ENCODE measurements at places on chromosomes 11 and 22. TPM values are rescaled to one million over a fixed set of nuclear protein-coding genes. Genes with fewer than 3 reads are reported as not detected.

DNA sequence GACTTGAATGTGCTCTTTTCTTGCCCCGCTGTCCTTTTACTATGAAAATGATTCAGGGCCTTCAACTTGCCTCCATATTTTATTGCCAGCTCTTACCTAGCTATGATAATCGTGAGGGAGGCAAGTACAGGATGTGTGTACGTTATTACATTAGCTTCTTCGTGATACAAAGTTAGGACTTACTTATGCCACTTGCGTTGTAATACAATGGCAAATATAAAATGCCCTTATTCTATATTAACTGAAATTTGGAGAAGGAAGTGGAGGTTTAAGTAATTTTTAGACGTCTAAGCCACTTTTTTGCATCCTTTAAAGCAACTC, 10.8 kb upstream of the CCT8L2 start:
- H3K27ac ChIP-seq: no peak overlapping the region
- DNase-seq: no peak
- no peak overlapping the region for H3K4me3 ChIP-seq
- peaks cover 29% of the 10 kb centered on the region for H3K27me3 ChIP-seq

DNA sequence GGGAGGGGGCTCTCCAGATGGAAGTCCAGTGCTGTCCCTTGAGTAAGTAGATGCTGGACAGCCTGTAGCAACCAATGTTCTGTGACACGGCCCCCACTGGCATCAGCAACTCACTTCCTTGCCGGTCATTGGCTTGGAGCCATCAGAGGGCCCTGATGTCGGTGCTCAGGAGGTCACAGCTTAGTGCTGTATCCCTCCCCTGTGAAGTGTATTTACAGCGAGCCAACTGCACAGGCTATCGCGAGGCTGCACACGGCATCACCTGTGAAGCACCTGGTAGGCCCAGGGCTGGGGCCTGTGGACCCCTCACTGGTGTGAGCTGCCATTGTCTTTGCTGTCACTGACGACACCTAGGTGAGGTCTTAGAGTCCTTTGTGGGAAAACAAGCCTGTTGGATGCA, 13.4 kb upstream of the ACR start:
- no peaks in the 10 kb centered on the region for H3K4me1 ChIP-seq
- no peak overlapping the region for H3K27ac ChIP-seq
- no peak for DNase-seq
- no peaks in the 10 kb centered on the region for H3K36me3 ChIP-seq

- no peaks in the 10 kb centered on the region for H3K4me1 ChIP-seq
- H3K27me3 ChIP-seq: no peaks in the 10 kb centered on the region
- peaks cover 10% of the 10 kb centered on the region for H3K36me3 ChIP-seq
- no peak overlapping the region for H3K4me3 ChIP-seq
- no peak for DNase-seq
- no peak overlapping the region for H3K27ac ChIP-seq
Measured at GRCh38 chr11:73942010-73942409, 8.8 kb upstream of the DNAJB13 start.

- H3K4me1 ChIP-seq: peaks cover 22% of the 10 kb centered on the region
- DNase-seq: no peak
- H3K36me3 ChIP-seq: peaks cover 4% of the 10 kb centered on the region
- no peaks in the 10 kb centered on the region for H3K27me3 ChIP-seq
Measured at GRCh38 chr22:20392983-20393704, 807 bp upstream of the ZNF74 start.

GRCh38 chr11:109680127-109680526, 258.1 kb downstream of the C11orf87 start:
- DNase-seq: no peak
- H3K36me3 ChIP-seq: no peaks in the 10 kb centered on the region

- H3K4me1 ChIP-seq: peaks cover under 1% of the 10 kb centered on the region
- no peak overlapping the region for H3K27ac ChIP-seq
- H3K27me3 ChIP-seq: no peaks in the 10 kb centered on the region
- H3K4me3 ChIP-seq: no peak overlapping the region
- DNase-seq: no peak
Measured at GRCh38 chr22:39055658-39056057, 15.0 kb downstream of the APOBEC3F start.

The HMOX1 gene
- 0.88 TPM for total RNA-seq

DNA sequence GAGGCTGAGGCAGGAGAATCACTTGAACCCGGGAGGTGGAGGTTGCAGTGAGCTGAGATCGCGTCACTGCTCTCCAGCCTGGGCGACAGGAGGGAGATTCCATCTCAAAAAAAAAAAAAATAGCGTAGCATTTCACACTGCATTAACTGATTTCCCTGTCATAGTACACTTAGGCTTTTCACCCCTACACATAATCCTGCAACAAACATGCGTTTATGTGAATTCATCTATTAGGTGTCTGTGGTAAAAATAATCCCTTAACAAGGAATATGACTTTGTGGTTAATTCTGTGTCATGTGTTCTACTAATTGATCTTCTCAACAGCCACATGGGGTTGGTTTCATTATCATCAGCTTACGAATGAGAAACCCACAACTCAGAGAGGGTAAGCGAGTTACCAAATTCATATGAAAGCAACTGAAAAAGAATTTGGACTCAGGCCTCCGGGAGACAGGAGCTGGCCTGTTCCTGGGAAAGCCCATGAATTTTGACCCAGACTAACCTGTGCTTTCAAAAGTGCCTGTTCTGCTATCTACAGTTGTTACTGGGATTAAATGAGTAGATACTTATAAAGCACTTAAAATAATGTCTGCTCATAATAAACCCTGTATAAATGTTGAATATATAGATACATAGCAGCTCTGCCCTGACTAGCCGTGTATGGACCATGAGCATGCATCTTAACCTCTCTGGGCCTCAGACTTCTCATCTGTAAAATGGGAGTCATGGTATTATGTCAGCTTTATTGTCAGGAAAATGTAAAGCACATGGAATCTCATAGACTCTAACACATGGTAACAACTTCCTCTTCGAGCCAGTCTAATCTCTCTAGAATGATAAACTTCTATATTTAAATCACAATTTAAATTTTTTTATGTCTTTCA, 36.6 kb downstream of the KCNJ1 start:
- H3K4me3 ChIP-seq: peak overlapping the region; percentile 66
- DNase-seq: no peak
- peak overlapping the region; percentile 95 for H3K27ac ChIP-seq
- peaks cover 2% of the 10 kb centered on the region for H3K36me3 ChIP-seq

The TMEM191C gene
- 0.99 TPM for total RNA-seq

DNA sequence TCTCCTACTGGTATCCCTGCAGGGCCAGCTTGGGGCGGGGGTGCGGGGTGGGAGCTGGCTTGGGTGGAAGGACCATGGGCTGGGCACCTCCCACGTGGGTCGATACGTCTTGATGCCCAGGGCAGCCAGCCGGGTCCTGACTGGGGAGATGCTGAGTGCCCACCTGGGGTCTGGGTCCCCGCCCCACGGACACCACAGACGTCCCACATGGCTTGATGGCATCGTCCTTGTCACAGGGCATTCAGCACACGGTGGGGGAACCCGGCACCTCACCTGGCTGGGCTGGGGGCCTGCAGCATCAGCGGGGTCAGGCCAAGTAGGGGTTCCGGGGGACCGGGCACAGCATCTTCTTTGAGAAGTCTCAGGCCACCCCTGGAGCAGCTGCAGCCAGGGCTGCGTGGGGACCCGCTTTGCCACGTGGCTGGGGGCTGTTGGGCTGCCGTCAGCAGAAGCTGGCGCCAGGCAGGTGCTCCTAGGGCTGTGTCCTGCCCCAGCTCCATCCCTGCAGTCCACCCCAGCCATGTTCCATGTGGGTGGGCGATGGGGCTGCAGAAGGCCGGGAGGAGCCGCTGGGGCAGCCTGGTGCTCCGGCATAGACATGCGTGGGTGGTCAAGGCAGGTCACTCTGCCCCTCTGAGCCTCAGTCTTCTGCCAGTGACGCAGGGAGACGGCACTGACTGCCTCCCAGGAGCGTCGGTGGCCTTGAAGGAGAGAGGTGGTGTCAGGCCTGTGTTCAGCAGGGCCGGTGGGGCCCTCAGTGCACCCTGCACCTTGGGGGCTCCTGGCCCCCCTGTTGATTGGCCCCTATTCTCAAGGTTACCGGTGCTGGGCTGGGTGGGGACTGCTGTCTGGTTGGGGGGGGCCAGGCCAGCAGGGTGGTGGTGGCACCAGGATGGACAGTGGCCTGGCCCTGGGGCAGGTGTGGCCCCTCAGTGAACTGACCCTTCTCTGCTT, 8.4 kb downstream of the SELENOO start:
- peak overlapping the region; percentile 71 for H3K27ac ChIP-seq
- no peak overlapping the region for H3K4me3 ChIP-seq
- no peak for DNase-seq
- no peaks in the 10 kb centered on the region for H3K27me3 ChIP-seq

DNA sequence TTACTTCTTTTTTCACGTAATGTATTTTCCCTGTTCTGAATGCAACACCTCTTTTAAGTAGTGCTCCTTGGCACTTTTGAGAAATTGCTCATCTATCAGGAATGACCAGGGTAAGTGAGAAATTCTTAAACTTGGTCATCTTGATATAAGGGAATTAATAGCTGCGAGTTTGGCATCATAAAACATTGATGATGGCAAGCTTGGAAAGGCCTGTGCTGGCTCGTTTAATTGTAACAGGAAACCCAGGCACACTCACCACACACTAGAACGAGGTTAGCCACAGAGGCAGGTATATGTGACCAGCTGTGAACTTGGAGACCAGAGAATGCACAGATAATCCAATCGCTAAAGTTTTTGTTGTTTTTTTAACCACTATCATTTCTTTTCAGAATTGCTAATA, 24.3 kb downstream of the FAM118A start:
- peaks cover 40% of the 10 kb centered on the region for H3K36me3 ChIP-seq
- no peak overlapping the region for H3K4me3 ChIP-seq
- peaks cover 17% of the 10 kb centered on the region for H3K4me1 ChIP-seq
- no peak overlapping the region for H3K27ac ChIP-seq

DNA sequence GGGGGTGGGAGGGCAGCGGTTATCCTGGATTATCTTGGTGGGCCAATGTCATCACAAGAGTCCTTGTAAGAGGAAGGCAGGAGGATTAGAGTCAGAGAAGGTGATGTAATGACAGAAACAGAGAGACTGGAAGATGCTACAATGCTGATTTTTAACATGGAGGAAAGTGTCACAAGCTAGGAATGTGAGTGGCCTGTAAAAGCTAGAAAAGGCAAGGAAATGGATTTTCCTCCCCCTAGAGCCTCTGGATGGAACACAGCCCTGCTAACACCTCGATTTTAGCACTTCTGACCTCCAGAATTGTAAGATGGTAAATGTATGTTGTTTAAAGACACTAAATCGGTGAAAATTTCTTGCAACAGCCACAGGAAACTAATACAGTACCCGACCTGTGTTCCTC, 109.3 kb downstream of the MN1 start:
- no peaks in the 10 kb centered on the region for H3K27me3 ChIP-seq
- no peaks in the 10 kb centered on the region for H3K36me3 ChIP-seq
- H3K27ac ChIP-seq: no peak overlapping the region
- no peak overlapping the region for H3K4me3 ChIP-seq

The ACR gene
- total RNA-seq: not detected

DNA sequence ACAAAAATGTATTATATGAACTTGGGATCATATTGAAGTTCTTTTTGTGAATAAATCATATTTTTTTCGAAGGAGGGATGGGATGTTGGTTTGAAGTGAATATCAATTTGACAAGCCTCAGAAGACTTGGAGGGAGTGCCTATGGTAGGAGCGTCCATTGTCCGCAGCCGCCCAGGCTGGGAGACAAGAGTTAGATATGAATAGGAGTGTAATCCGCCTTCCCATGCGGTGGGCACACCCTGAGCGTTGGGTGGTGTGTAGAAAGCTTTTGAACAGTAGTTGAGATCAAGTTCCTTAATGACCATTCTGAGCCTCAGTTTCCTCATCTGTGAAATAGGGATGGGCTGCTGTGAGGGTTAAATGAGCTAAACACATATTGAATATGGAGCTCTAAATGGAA, 7.0 kb downstream of the CD82 start:
- H3K4me1 ChIP-seq: peaks cover 97% of the 10 kb centered on the region
- H3K4me3 ChIP-seq: no peak overlapping the region
- peaks cover 20% of the 10 kb centered on the region for H3K36me3 ChIP-seq
- H3K27ac ChIP-seq: peak overlapping the region; percentile 95
- no peaks in the 10 kb centered on the region for H3K27me3 ChIP-seq

DNA sequence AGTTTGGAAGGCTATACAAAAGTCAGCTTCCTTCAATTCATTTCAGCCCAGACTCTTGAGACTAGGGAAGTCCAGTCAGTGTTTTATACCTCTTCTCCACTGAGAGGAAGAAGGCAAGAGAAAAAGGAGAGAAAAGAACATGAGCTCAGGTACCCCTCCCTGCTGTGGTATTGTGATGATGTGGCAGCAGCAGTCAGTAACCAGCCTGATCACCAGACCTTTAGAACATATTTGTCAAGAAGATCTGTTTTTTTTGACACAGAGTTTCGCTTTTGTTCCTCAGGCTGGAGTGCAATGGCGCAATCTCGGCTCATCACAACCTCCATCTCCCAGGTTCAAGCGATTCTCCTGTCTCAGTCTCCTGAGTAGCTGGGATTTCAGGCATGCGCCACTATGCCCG, 21.2 kb upstream of the RPS13 start:
- H3K4me1 ChIP-seq: no peaks in the 10 kb centered on the region
- no peak for DNase-seq
- H3K27me3 ChIP-seq: no peaks in the 10 kb centered on the region
- no peak overlapping the region for H3K4me3 ChIP-seq
- no peak overlapping the region for H3K27ac ChIP-seq

The THY1 gene
- 0.30 TPM for total RNA-seq

- H3K27me3 ChIP-seq: no peaks in the 10 kb centered on the region
- DNase-seq: no peak
- H3K4me1 ChIP-seq: no peaks in the 10 kb centered on the region
- no peak overlapping the region for H3K4me3 ChIP-seq
- no peak overlapping the region for H3K27ac ChIP-seq
- no peaks in the 10 kb centered on the region for H3K36me3 ChIP-seq
Measured at GRCh38 chr11:100769165-100769564, 82.1 kb downstream of the ARHGAP42 start.

DNA sequence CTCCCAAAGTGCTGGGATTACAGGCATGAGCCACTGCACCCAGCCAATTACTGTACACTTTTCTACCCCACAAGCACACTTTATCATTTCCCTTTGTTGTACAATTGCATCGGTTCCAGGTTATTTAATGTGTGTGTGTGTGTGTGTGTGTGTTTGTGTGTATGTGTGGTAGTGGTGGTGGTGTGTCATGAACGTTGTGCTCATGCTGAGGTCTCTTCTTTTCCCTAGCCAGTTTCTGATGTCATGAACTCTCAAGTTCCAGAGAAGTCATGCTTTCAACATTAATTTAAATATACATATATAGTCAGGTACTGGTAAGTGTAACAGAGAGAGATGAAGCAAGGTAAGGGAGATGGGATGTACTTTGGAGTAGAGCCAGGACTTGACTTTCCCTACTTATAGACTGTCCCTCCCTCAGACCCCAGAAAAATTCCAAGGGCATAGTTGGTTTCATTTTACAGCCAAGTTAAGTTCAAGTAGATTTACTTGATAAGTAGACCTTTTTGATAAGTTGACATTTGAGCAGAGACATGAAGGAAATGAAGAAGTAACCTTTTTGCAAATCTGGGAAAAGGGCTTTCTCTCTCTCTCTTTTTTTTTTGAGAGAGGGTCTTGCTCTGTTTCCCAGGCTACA, 42.7 kb downstream of the WEE1 start:
- no peaks in the 10 kb centered on the region for H3K27me3 ChIP-seq
- no peak overlapping the region for H3K27ac ChIP-seq
- H3K36me3 ChIP-seq: no peaks in the 10 kb centered on the region
- no peak overlapping the region for H3K4me3 ChIP-seq
- no peak for DNase-seq

Measured in activated CD8-positive, alpha-beta memory T cell treated with anti-CD3 and anti-CD28 coated beads, Interleukin-2, amount 10 ng/mL, durations not matched to agents 7 days and 5 days (primary cell).